ENCODE measurements at places on chromosomes 13 and 19.
A peak's percentile ranks its signal among the peaks of the same experiment; 100 is the strongest.

DNA sequence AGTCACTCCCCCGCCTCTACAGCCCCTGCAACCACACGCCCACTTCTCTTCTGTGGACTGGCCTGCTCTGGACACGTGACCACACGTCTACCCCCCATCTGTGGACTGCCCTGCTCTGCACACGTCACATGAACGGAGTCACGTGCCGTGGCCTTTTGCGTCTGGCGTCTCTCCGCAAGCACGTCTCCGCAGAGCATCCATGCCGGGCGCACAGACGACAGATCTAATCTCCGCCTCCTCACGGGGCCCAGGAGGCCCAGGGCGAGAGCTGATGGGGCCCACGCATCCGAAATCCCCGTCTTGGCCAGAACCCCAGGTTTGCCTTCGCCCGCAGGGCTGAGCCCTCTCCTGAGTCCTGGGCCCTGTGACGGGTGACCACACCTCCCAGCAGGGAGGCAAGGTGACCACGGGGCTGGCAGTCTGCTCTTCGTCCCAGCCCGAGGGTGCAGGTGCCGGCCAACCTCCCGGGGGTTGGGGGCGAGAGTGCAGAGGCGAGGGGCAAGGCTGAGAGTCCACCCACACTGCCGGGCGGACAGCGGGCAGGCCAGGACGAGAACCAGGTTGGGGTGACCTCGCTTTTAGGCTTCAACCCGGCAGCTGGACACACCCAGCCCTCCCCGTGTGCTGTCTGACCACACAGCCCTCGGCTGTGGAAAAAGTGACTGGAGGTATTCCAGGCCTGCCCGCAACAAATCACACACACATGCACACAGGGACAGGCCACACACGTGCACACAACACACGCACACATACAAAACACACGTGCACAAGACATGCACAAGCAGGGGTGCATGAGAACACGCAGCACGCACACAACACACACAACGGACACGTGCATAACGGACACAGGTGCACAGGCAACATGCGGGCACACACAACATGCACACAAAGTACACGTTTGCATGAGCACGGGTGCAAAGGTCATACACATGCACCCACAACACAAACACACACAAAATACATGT lies 3.9 kb downstream of the SBNO2 start:
- no peak for DNase-seq

GRCh38 chr13:24614306-24615080 lies 65.7 kb upstream of the ATP12A start:
- DNase-seq: no peak

GRCh38 chr13:25067064-25067463 lies 28.9 kb upstream of the PABPC3 start:
- no peak for DNase-seq

- DNase-seq: peak; percentile 33
Observed at GRCh38 chr19:10339380-10339960, at the start of gene ICAM3. Gene ICAM3, minus strand, starts transcription at chr19:10339624. Its CDS starts 10 bp downstream, at chr19:10339614.

GRCh38 chr19:39805104-39805503 lies 26.4 kb downstream of the LEUTX start:
- no peak for DNase-seq

- no peak for DNase-seq
Observed at GRCh38 chr19:1828279-1829238, 16.5 kb upstream of the ATP8B3 start.

GRCh38 chr13:49635599-49636433 lies 7.5 kb downstream of the ARL11 start:
- no peak for DNase-seq

GRCh38 chr19:46015687-46016425 lies 7.0 kb downstream of the PGLYRP1 start:
- DNase-seq: no peak

GRCh38 chr13:111634410-111634809 lies 314.0 kb downstream of the TEX29 start:
- no peak for DNase-seq

DNA sequence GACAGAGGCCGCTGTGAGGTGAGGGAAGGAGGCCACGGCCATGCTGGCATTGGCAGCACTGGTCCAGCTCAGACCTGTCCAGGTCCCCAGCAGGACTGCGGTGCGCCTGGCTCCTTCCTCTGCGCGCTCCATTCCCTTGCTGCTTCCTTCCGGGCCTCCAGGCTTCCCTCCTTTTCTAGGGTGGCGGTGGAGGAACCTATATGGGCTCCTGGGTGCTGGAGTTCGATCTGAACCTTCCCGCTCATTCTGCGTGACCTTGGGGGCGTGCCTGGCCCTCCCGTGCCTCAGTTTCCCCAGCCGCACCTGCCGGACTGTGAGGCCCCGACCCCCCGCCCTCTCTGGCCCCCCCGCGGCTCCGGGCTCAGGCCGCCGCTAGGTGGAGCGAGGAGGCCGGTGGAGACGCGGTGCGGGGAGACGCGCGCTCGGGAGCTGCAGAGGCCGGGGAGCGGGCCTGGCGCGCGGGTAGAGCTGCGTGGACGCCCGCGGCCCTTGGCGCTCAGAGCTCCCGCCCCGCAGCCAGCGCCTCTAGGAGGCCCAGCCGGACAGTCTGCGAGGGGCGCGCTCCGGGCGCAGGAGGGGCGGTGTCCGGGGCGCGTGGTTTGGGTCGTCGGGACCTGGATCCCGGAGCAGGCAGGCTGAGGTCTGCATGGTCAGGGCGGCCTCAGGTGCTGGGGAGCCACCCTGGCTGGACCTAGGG lies 29.9 kb downstream of the EFNA2 start:
- DNase-seq: no peak

DNA sequence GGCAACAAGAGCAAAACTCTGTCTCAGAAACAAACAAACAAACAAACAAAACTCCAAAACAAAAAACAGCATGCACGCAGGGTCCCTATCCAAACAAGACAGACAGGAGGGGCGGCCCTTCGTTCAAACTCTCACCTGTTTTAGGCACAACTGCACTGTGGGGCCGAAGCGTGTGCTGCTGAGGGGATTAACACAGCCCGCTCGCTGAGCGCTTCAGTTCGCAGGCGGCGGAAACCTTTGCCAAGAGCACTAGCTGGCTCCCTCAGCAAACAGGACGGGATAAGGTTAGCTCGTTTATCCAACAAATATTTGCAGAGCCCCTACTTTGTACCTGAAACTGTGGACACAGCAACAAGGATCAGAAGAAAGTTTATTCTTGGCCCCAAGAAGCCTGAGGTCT lies 1.6 kb upstream of the ADPRHL1 start:
- no peak for DNase-seq

DNA sequence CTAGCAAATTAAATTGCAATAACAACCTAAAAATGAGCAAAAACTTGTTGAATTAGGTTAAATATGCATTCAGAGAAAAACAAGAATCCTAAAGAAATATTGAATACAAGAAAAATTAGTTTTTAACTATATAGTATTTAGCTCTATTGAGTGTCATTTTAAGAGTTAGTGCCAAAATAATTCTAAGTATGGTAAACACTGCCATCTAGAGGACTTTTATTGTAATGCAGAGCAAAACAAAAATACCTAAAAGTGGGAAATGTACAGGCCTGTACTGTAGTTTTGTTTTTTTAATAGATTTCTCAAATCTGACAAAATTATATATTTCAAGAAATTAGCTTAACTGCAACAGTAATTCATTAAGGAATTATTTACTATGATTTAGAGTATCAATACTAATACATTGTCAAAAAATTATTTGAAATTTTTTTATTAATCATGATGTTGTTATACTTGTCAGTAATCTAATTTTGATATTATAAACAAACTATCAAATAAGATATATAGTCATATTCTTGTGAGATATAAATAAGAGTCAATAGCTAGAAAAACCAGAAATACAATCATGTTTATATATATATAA lies 8.2 kb upstream of the PCDH9 start:
- DNase-seq: no peak

- no peak for DNase-seq
Observed at GRCh38 chr13:25469169-25469525, 97.4 kb downstream of the ATP8A2 start.

DNA sequence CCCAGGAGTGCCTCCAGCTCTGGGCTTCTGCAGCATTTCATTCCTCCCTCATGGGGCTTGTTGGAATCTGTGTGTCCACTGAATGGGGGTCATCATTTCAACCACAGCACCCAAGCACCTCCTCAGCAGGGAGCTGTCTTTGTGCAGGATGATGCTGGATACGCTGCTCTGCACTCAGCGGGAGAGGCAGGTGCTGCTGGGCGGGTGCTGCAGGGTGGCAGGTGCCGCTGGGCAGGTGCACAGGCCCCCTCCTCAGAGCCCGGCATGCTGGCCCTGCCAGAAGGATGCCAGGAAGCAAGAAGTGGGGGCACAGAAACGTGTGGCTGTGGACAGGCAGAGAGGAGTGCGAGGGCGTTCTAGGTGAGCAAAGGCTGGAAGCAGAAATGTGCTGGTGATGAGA lies 121.8 kb upstream of the VSTM2B start:
- DNase-seq: no peak

All from stimulated activated CD4-positive, alpha-beta T cell treated with anti-CD3 and anti-CD28 coated beads, Interleukin-15, amount 100 ng/mL, for 1 hour (primary cell).